ENCODE measurements at places on chromosomes 1 and 21.
A peak's percentile ranks its signal among the peaks of the same experiment; 100 is the strongest.

DNA sequence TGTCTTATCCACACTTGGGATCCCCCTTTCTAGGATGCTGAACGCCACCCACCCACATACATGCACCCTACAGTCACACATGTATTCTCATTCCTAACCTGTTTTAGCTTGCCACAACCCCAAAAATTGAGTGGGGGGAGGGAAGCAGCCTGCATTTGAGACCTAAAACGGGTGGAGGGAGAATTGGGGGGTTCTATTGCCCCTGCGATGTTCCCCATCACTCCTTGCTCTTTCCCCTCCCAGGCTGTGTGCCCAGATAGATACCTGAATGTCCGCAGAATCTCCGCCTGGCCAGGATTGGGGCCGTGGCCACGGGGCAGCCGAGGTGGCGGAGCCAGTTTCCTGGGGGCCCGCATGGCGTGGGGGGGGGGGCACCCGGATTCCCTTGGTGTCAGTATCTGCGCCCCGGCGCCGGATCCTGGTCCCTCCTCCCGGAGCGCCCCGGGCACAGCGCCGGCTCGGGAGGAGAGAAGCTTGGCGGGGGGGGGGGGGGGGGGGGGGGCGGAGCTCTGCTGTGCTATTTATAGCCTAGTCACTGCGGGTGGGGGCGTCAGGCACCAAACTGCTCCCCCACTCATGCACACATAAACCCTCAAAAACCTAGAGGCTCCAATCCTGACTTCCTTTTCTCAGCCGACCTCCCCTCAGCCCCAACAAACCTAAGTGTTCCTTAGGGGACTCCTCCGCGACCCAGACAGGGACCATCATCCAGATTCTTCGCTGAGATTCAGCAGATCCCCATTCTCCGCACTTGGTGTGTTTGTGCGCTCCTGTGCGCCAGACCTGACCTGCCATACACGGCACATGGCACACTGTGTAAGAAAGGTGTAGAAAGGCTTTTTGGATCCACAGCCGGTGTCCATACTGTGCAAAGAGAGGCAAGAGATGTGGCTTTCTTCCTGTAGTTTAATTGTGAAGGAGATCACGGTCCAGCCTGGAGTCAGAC is 1.9 kb downstream of the ANKRD34A start:
- peak; percentile 87 for DNase-seq

DNA sequence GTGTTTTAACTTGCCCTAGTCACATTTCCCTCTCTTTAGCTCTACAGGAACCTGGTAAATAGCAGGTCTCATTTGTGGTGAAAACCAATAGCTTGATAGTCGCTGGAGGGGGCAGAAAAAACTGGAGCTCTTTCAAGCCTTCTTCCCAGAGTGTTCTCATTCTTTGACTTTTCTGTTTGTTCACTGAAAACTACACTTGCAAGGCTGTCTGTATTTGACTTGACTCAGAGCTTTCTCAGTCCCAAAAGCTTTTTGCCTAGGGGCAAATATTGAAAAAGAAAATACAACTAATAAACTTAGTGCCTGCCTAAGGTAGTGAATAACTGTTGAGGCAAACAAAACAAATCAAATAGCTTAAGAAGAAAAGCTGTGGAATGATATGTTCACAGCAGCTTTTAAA is 217.1 kb upstream of the CHRM3 start:
- no peak for DNase-seq

DNA sequence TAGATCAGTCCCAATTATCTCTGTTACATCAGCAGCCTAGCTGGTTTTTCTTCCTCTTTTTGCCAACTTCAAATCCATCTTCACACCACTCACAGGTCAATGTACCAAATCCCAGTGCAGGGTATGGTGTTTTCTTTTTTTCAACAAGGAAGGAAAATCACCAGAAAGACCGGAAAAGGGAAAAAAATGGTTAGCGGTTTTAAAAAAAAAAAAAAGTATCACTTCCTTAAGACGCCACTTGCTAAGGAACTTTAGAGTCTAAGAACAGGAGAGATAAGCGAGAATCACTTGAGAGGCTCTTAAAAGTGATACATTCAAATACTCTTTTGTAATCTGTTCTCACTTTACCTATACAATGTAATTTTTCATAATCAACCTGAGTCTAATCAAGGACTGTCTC is 3.1 kb upstream of the OR10J1 start:
- DNase-seq: no peak

DNA sequence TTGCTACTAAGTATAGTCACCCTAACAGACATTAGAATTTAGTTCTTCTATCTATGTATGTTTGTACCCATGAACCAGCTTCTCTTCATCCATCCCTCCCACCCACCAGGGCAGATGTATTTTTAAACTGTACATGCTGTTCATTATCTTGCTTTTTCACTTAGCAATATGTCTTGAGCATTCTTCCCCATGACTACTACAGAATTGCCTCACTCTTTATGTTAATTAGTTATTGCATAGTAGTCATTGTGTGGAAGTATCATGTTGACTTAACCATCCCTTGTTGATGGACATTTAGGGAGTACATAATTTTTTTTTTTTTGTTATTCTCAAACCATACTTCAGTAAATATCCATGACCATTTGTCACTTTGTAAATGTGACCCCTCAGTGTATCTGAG is 9.9 kb downstream of the HUNK start:
- DNase-seq: no peak

GRCh38 chr1:234250747-234251146 is 122.5 kb upstream of the COA6 start:
- DNase-seq: no peak

GRCh38 chr1:163395790-163396189 is 74.0 kb downstream of the NUF2 start:
- no peak for DNase-seq

GRCh38 chr1:168005529-168005928 is 68.7 kb upstream of the MPC2 start:
- DNase-seq: no peak

DNA sequence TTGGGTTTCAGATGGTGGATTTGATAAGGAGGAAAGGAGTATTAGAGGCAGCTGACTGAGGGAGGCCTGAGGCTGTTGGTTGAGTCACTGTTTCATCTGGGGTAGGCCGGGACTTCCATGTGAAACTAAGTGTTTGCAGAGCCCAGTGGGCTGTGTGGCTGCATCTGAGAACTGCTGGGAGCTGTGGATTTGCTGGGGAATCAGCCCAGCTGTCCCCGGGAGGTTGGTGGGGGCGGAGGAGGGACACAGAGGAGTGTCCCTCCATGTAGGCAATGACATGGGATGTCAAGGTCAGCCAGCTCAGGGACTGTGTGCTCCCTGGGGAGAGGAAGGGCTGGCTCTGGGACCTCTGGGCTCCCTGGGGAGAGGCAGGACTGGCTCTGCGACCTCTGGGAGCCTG is 36.4 kb downstream of the SLC2A7 start:
- no peak for DNase-seq

- DNase-seq: no peak
Measured at GRCh38 chr1:207672522-207673130, 27.7 kb downstream of the CR1L start.

- DNase-seq: no peak
Measured at GRCh38 chr1:205048382-205048781, 5.4 kb downstream of the CNTN2 start.

DNA sequence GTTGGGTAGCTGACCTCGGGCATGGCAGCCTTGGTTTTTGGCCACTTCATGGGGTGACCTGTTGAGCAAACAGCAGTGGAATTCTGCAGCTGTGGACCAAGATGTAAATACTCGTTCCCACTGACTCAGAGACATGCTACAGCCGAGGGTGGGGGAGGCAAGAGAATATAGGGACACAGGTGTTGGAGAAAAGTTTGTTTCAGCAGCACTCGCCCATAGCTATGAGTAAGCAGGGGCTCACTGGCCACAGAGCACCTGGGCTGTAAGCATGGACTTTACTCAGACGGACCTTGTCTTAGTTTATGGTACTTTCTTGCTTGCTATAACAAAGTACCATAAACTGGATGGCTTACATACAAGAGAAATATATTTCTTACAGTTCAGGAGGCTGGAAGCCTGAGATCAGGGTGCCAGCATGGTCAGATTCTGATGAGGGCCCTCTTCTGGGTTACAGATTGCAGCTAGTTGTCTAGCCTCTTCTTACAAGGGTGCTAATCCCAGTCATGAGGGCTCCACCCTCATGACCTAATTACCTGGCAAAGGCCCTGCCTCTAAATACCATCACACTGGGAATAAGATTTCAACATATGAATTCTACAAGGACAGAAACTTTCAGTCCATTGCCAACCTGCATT is 437.2 kb upstream of the DAB1 start:
- no peak for DNase-seq

DNA sequence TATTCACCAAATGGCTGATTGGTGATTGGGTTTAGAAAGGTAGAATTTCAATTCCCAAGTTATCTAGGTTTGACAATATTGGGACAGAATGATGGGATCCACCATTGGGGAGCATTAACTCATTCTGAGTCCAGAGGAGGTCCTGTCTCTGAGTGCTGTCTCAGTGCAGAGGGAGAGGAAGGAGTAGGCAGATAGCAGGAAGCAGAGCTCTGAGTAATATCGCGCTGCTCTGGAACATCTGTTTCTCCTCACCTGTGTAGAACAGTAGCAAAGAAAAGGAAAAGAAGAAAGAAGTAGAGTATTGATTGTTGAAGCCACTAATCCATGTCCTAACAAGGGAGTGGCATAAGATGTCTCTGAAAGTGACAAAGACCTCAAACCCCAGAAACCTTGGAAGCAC is 1657.8 kb downstream of the MRPL39 start:
- no peak for DNase-seq

- no peak for DNase-seq
Measured at GRCh38 chr1:177824508-177824982, 145.3 kb downstream of the SEC16B start.

GRCh38 chr1:25117233-25117823 is 115.0 kb downstream of the SYF2 start:
- DNase-seq: no peak

DNA sequence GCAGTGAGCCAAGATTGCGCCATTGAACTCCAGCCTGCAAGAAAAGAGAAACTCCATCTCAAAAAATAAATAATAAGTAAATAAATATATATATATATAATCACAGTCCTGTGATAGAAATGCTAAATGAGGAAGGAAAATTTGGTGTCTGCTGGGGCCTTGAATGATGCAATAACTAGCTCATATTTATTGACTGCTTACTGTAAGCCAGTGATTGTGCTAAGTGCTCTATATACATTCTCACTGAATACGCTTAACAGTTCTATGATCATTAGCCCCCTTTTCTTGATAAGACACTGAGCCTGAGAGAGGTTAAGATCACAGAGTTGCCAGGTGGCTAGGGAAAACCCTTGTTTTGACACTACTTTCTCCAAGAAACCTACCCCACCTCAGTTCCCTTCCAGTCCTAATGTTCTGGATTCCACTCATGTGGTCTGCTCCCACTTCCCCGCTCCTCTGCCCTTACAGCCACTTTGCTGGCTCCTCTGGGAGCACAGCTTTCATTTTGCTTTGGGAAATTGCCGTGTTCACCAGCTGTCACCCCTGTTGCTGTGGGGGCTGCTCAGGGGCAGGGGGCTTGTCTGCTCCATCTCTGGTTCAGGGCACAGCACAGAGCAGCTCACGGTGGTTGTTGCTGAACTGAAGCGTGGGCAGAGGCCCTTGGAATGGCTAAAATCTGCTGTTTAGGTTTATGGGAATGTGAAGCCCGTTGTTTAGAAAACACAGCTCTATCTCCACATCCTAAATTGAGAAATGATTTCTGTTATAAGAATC is 2.5 kb upstream of the BMP8A start:
- DNase-seq: no peak

GRCh38 chr21:45866551-45866950 is 115.0 kb upstream of the COL6A1 start:
- DNase-seq: peak; percentile 43

GRCh38 chr1:233675893-233676292 is 62.0 kb downstream of the KCNK1 start:
- no peak for DNase-seq

DNA sequence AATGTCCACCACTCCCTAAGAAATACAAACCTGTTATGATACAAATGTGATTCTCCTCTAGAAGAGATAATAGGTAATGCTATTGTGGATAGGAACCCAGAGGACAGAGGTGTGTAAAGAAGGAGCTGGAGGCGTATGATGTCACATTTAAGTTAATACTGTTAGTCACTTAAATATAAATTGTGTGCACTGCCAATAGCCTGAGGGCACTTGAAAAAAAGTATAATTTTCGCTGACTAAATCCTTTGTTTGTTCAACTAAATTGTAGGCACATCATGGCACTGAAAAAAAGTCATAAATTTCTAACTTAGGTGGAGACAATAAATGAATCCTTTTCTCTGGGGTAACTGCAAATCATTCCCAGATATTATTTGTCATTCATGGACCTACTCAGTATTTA is 4.4 kb downstream of the RCSD1 start:
- DNase-seq: no peak

DNA sequence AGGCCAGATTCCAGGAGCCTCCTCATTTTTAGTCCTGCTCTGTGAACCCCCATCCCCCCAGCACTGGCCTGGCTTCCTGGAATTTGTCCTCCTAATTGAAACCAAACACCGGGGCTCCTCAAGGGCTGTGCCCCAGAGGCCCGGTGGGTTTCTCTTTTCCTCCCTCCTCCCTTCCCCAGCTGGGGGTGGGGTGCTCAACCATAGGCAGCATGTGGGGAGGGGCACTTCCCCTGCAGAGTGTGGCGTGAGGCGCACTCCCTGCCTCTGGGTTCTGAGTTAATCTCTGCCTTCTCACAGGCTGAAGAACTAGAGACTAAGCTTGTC is 67.5 kb upstream of the ACOT11 start:
- no peak for DNase-seq

GRCh38 chr1:43512681-43513080 is 18.0 kb upstream of the PTPRF start:
- no peak for DNase-seq

- DNase-seq: no peak
Measured at GRCh38 chr1:182292193-182292741, 99.3 kb downstream of the GLUL start.

- DNase-seq: no peak
Measured at GRCh38 chr1:81834268-81834667, 33.5 kb downstream of the ADGRL2 start.

- DNase-seq: peak; percentile 86
Measured at GRCh38 chr1:5973771-5974170, 18.5 kb downstream of the NPHP4 start.

- no peak for DNase-seq
Measured at GRCh38 chr1:213286235-213286634, 235.2 kb downstream of the RPS6KC1 start.

DNA sequence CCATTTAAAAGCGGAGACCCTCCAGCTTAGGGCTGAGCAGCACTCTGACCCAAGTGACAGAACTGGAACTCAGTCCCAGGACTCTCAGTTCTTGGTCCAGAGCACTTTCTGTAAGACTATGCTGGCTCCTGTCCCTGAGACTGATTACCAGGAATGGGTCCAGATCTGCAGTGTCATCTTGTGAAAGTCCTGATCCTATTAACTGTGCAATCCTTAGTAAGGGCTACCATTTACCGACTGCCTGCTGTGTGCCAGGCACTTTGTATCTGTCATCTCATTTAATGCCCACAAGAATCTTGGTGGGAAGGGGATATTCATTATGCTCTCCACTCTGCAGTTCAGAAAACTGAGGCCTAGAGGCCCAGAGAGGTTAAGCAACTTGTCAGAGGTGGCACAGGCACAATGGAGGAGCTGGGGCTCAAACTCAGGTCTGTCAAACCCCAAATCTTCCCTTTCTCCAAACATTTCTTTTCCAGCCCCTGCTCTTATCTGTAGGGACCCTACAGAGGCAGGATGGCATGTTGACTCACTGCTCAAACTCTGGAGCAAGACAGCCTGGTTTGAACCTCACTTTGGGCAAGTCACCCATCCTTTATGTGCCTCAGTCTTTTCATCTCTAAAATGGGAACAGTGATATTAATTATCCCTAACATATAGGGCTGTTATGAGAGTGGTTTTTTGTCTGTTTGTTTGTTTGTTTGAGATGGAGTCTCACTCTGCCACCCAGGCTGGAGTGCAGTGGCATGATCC is 57.6 kb upstream of the IFNLR1 start:
- DNase-seq: no peak

GRCh38 chr1:169367096-169367685 is 406 bp downstream of the NME7 start:
- DNase-seq: no peak
